ENCODE measurements at places on chromosomes 5 and 9.

- DNase-seq, result no peak
These were observed 106.7 kb upstream of the CPEB4 start for GRCh38 chr5:173781432-173781815.

DNA sequence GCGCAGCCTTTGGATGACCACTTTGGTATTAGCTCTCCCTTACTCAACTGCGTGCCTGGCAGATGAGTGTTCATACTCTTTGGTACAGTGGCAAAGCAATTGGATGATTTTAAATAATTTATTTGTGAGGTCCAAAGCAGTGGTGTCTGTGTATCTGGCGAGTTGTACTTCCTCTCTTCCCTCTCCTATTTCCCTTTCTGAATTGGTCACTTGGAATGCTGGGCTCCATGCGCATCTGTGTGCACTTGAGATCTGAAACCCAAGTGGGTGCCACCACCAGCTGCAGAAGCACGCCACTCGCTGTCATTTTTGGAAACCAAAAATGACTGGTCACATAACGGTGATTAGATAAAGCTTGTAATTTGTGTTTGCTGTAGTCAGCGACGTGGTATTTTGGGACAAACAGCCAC lies 386.0 kb upstream of the KLF4 start:
- no peak for DNase-seq

GRCh38 chr5:95760273-95761191 lies 29.4 kb downstream of the RHOBTB3 start:
- no peak for DNase-seq

GRCh38 chr5:126984632-126985031 lies 45.7 kb downstream of the MARCHF3 start:
- no peak for DNase-seq

GRCh38 chr5:180668835-180669596 lies 19.6 kb upstream of the FLT4 start:
- no peak for DNase-seq
